ENCODE measurements at places on chromosomes 5 and 9.

- DNase-seq = no peak
Measured at GRCh38 chr9:21558079-21558478, 76.0 kb upstream of the IFNE start.

- no peak for DNase-seq
Measured at GRCh38 chr9:89799766-89800165, 195.0 kb downstream of the GADD45G start.

GRCh38 chr5:67817652-67818051 lies 397.9 kb upstream of the PIK3R1 start:
- no peak for DNase-seq

- DNase-seq = no peak
Measured at GRCh38 chr9:130936285-130937117, 2.5 kb downstream of the FIBCD1 start.

- DNase-seq = no peak
Measured at GRCh38 chr5:53130266-53130665, 20.7 kb upstream of the MOCS2 start.

GRCh38 chr5:149775785-149776184 lies 45.7 kb downstream of the PPARGC1B start:
- DNase-seq = no peak

GRCh38 chr9:98488571-98489312 lies 220.0 kb downstream of the GABBR2 start:
- DNase-seq = no peak

Data from NCI-H2081 treated with DMSO at 0.1 percent for 48 hours (cell line).